ENCODE measurements at places on chromosomes 7 and 10.

GRCh38 chr7:71517940-71518699, 386.2 kb downstream of the GALNT17 start:
- no peak for DNase-seq

GRCh38 chr7:38257350-38257677, 16.1 kb downstream of the TARP start:
- no peak for DNase-seq

DNA sequence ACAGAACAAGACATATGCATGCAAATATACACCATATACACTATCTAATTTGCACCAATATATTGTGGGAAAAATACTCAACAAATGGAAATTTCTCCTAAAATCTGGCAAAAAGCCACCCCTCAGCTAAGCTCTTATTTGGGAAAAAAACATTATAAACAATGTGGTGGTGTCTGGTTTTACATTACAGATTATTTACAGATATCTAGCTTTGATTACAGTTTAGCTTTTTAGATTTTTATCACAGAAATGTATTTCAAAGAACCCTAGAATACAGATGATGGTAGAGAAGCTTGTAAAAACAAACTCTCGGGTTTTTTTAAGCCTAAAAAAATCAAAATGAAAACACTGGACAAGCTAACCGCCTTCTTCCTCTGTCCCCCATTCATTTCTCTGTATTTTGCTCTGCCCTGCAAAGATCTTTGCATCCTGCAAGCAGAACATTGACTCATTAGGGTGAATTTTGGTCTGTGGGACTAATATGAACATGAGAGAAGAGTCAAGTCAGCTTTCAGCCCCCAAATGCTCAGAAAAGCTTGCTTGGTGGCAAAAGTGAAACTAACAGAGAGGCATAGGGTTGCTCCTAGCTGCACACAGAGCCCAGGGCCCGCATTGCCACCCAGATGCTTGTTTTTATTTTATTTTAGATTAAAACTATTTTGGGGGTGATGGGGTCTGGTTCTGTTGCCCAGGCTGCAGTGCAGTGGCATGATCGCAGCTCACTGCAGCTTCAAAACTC, 88.8 kb upstream of the LYZL1 start:
- DNase-seq, result no peak

GRCh38 chr10:102405632-102406031, 10.1 kb downstream of the NFKB2 start:
- DNase-seq, result no peak

DNA sequence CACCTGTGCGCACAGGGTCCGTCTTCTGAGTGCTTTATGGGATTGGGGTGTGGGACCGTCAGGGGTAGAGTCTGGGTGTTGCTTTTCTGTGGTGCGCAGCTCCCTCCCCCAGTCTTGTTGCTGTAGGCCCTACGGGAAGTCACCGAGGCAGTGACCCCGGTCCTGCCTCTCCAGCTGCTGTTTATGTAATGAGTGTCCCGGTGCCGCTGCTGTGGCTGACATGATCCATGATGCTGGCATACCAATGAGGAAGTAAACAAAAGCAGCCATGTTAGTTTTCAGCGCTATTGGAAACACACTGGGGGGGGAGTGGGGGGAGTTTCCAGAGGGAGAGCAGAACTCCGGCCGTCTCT, 1.1 kb downstream of the TRIM8 start:
- no peak for DNase-seq

DNA sequence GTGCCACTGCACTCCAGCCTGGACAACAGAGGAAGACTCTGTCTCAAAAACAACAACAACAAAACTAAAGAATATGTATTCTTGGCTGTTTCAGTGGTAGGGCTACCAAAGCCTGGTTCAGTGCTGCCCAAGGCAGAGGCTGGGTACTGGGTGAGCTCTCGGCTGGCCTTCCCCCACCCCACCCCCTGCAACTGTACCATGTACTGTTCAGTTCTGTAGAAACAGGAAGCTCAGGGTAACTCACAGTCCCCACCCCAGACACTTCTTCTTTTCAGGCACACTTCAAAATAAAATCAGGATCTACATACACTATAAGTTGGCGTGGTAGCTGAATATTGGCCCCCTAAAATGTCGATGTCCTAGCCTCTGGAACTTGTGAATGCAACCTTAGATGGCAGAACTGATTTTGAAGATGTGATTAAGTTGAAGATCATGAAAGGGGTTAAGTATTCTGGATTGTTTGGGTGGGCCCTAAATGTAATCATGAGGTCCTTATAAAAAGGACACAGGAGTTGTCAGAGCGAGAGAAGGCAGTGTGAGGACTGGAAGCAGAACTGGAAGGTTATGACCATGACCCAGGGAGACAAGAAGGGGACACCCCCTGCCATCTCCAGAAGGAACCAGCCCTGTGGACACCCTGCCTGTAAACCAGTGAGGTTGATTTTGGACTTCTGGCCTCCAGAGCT, 31.2 kb downstream of the TBXAS1 start:
- peak; percentile 19 for DNase-seq
